ENCODE measurements at places on chromosomes 6 and 20. TPM values are rescaled to one million over a fixed set of nuclear protein-coding genes. Genes with fewer than 3 reads are reported as not detected.

The ELOVL4 gene
- total RNA-seq, result 0.44 TPM

The PTPN1 gene
- 38.7 TPM for total RNA-seq

The CTCFL gene
- not detected for total RNA-seq

The AKAP12 gene
- total RNA-seq, result 40.1 TPM

The IYD gene
- not detected for total RNA-seq

The GRM4 gene
- not detected for total RNA-seq

The SAMD10 gene
- 3.1 TPM for total RNA-seq

The CGA gene
- not detected for total RNA-seq

The VSX1 gene
- not detected for total RNA-seq

The ARID1B gene
- total RNA-seq, result 44.6 TPM

The ASIP gene
- not detected for total RNA-seq

The FAM120B gene
- total RNA-seq, result 14.7 TPM

The LHFPL5 gene
- total RNA-seq, result not detected

The FLRT3 gene
- total RNA-seq, result 17.8 TPM

The SPATA25 gene
- 1.1 TPM for total RNA-seq

The PSORS1C1 gene
- 0.33 TPM for total RNA-seq

The BPI gene
- total RNA-seq, result not detected

The HLA-G gene
- not detected for total RNA-seq

The FAM184A gene
- 1.3 TPM for total RNA-seq

The WFDC10B gene
- not detected for total RNA-seq

The KHDC1L gene
- total RNA-seq, result not detected

The C2 gene
- total RNA-seq, result 3.5 TPM

The AGPAT1 gene
- 59.6 TPM for total RNA-seq

The NMBR gene
- not detected for total RNA-seq

The SDCBP2 gene
- total RNA-seq, result 2.9 TPM

The DLL1 gene
- total RNA-seq, result 11.2 TPM

The DAAM2 gene
- 8.3 TPM for total RNA-seq

The RCAN2 gene
- total RNA-seq, result 96.5 TPM
